ENCODE measurements at places on chromosomes 12 and 14.

DNA sequence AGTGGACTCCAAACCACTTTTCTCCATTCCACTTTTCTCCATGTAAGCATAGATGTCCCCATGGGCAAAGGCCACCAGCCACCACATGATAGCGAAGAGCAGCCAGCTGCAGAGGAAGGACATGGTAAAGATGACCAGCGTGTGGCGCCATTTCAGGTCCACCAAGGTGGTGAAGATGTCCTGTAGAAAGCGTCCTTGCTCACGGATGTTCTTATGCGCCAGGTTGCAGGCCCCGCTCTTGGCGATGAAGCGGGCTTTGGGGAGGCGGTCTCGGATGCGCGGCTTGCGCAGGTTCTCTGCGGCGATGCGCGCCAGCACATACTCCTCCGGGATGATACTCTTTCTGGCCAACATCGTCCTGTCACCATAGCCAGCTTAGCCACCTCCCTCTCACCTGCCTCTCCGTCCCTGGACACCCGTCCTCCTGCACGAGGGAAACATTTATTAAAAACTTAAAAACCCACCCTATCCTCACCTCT lies 1.2 kb downstream of the KCNJ8 start:
- DNase-seq, result no peak

GRCh38 chr14:60254176-60254575 lies 5.2 kb downstream of the PPM1A start:
- peak; percentile 40 for DNase-seq

DNA sequence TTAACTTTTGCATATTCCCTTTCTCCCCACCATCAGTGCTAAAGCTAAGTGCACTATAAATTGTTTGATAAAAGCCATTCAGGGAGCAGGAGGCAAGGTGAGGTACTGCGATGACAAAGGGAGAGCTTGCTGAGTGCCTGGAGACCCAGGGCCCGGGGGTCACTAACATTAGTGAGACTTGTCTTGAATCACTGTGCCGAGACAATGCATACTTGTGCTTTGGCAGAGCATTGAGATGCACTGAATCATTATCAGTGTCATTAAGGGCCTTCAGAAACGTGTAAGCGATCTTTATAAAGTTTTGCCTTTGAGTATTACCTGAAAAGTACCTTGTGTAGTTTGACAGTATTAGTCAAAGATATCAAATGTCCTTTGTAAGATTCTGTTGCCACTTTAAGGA lies 447.5 kb downstream of the PCNX1 start:
- DNase-seq, result no peak

- DNase-seq, result peak; percentile 20
These were observed 530 bp downstream of the ARL1 start for GRCh38 chr12:101407049-101407435.

- no peak for DNase-seq
These were observed 191.6 kb downstream of the DUSP6 start for GRCh38 chr12:89160716-89161123.

DNA sequence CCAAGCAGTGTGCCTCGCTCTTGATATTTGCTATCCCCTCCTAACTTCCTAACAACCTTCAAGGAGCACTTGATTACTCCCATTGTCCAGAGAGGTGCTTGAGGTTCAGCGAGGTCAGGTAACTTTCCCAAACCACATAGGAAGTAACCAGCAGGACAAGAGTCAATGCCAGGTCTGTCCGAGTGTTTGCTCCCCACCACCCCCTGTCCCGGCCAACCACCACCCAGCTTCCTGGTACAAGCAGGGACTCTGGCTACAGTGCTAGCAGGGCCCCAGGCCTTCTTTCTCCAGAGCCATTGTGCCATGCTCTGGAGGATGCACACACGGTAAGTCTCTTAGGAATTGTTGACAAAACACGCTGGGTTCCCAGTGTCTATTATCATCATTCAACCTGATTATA lies 49.2 kb downstream of the SYNE3 start:
- no peak for DNase-seq

DNA sequence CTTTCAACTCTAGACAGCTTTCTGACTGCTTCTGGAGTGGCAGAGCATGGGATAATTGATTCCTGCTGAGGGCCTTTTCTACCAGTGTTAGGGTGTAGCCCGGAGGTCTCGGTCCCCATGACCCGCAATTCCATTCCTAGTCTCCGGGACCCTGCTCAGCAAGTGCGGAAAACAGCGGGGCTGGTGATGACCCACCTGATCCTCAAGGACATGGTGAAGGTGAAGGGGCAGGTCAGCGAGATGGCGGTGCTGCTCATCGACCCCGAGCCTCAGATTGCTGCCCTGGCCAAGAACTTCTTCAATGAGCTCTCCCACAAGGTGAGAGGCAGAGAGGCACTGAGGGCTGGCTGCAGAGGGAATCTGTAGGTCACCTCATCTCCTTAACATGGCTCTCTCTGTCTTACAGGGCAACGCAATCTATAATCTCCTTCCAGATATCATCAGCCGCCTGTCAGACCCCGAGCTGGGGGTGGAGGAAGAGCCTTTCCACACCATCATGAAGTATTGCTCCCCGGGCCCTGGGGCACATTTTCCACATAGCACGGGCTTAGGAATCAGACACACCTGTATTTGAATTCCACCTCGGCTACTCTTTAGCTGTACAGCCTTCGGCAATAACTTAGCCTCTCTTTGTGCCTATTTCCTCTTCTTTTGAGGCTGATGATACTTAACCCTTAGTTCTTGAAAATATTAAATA lies 5.6 kb upstream of the GAPDH start:
- no peak for DNase-seq

DNA sequence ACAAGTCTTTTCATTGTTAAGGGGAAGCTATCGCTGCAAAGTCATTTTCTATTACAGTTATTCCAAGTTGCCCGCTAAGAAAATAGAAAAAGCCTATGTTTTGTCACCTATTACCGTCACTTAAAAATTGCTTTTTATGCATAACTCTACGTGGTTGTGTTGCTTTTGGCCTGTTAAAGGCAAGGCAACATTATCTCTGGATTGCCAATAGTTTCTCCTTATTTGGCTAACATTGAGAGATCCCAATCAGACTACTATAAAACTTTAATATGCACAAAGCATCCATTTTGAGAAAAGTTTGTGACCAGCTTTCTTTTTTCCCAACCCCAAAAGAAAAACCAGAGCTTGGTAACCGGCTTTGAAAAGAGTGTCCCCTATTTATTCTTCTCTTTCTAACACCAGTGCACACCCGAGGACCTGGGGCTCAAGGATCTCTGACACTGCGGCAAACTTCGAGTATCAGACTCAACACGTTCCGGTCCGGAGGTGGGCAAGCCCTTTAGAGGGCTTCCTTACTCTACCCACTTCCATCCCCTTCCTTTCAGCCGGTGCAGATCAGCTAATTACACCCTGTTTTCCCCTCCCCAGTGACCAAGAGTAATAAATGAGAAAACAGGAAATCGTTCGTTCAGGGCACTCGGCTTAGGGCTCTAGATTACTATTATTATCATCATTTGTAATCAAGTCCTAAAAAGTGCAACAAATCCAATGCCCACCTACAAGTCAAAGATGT lies 1.2 kb downstream of the PPP1R12A start:
- no peak for DNase-seq

DNA sequence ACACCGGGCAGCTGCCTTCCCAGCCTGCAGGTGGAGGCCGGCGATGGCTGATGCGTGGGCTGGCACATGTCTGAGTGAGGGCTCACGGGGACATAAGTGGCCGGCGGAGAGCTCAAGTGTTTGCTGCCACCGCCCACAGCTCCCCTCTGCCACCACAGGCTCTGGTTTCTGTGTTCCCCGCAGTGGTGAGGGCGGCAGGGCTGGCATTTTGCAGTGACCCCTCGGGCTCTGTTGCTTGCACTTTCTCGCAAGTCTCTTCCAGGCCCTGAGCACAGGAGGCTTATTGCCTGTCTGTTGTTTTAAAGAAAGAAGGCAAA lies 271.0 kb upstream of the RTL1 start:
- no peak for DNase-seq

- no peak for DNase-seq
These were observed 7.7 kb downstream of the SSH1 start for GRCh38 chr12:108849660-108850059.

DNA sequence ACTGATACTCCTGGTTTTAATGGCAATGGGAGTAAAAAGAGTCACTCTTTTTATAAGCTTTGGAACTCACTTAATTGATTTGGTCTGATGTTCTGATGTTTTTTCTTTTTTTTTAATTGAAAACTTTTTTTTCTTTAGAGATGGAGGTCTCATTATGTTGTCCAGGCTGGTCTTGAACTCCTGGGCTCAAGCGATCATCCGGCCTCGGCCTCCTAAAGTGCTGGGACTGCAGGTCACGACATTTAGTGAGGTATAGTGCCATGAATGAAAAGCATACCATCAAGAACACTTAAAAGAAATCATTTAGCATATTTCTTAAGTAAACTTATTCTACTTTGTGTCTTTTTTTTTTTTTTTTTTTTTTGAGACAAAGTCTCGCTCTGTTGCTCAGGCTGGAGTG lies 12.7 kb upstream of the EID3 start:
- no peak for DNase-seq

DNA sequence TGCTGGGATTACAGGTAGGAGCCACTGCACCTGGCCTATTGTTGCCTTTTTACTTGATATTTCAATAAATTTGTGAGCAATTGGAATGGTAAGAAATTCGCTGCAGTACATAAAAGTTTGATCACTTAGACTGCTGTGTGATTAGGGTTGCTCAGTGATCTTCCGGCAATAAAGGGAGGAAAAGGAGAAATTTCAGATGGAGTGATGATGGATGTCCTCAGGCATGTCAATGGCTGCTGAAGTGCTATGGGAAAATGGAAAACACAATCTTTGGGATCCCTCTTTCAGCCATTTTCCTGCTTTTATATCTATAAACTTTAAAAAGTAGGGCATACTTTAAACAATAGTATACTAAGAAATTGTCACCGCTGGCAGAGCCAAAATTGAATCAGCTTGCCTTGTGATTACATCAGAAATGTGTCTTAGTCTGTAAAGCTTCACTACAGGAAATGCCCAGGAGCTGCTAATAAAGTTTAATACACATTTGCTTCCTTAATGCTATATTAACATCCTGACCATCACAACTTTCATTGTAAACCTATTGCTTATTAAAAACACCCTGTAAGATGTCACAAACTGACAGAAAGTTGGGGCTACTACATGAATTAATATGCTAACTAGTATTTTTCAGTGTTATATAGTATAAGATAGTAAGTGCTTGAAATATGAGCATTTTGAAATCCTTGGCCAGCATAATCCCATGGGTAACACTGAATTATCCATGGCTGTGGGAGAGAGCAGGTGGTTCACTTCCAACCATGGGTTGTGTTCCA lies 13.7 kb upstream of the FBXL14 start:
- no peak for DNase-seq

DNA sequence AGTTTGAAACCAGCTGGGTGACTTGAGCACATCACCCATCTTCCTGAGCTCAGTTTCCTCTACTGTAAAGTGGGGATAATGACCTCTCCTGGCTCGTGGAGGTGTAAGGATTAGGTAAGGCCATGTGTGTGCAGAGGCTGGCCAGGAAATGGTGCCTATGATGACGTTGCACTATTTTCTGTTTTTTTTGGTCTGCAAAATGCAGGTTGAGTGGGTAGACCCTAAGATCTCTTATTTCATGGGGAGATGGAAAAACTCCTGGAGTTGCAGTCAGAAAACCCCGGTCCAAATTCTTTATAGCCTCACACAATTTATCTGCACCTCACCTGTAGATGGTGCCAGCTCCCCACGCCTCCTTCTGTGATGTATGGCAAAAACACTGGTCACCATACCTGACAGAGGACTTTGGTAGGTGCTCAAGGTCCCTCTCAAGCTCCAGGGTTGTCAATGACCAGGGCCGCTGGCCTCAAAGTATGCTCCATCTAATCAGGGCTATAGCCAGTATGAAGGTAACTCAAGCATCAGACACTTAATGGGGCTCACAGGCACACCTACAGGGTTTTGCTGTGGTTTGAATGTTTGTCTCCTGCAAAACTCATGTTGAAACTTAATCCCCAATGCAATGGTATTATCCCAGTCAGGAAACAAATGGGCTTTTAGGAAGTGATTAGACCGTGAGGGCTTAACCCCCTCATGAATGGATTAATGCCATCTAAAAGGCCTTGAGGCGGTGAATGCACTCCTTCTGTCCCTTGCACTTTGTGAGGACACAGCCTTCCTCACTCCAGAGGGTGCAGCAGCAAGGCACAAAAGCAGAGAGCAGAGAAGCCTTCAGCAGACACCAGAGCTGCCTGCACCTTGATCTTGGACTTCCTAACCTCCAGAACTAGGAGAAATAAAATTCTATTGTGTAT lies 17.6 kb downstream of the C14orf132 start:
- DNase-seq, result no peak

DNA sequence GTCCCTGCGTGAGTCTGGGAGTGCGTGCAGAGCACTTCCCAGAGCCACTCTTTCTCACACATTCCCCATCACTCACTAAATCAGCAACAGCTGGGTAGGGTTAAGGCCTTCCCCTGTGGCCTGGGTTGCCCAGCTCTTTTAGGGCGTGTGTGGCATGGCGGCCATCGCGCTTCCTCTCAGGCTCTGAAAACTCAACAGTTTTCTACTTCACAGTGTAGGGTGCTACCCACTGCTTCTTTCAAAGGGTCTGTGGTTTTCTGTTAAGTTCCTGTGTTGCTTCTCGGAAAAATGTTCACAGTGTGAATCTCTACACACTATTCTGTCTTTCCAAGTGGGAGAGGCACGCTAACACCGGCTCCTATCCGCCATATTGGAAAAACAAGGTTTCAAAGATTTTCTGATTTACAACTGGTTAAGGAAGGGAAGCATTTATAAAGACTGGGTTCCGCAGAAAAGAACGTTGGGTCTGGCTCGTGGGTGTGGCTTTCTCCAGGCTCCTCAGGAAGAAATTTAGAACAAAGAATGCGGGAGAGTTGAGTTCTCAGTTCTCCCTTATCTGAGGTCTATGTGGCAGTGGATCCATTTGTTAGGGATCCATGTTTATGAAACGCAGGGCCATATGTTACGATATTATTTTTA lies 34.9 kb upstream of the AEBP2 start:
- DNase-seq, result no peak

DNA sequence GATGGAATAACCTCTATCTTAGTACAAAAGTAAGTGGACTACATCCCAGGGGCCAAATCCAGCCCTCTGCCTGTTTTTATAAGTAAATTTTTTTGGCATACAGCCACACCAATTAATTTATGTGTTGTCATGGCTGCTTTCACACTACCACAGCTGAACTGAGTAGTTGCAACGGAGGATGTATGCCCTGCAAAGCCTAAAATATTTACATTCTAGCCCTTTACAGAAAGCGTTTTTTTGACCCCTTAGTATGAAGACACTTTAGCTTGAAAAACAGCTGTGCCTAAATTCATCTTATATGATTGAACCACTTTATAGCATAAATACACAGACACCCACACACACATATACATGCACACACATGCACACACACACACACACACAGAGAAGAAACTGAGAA lies 501.6 kb downstream of the EGLN3 start:
- DNase-seq, result no peak

- no peak for DNase-seq
These were observed 335.1 kb downstream of the MED13L start for GRCh38 chr12:115942346-115942745.

- DNase-seq, result no peak
These were observed 28.0 kb upstream of the NCOR2 start for GRCh38 chr12:124595444-124595843.

GRCh38 chr14:105299654-105300541 lies 903 bp downstream of the BRF1 start:
- no peak for DNase-seq

Data from left renal pelvis (tissue), 4 donors.